ENCODE measurements at places on chromosomes 7 and 10.

DNA sequence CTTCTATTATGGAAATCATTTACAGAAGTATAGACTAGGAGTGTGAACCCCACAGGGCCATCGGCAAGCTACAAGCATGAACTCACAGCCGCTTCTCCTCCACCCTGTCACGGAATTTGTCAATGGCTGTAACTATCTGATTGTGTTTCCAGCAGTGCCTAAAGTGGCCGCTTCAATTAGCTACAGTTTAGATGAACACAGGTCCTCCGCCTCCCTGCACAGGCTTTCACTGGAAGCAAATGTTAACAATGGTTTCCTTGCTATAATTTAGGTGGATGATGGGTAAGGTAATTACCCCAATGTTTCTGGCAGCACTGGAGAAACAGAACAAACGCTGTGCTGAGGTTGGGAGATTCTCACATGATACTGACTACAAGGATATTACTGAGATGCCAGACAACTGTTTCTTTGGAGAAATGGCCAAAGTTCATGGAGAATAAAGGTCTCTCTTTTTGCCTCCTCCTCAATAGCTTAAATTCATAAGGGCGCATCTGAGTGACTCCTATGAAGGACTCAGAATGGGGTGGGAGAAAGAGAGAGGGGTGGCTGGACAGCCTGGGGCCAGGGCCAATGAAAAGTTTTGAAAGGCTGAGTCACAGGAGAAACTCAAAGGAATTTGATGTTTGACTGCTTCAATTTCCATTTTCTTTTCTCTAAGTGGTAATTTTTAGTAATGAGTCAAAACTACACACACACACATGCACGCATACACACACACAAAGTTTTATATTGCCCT, 78.9 kb downstream of the SVIL start:
- no peak for DNase-seq

- peak; percentile 40 for DNase-seq
Observed at GRCh38 chr10:19788075-19788686, 28.1 kb upstream of the PLXDC2 start.

DNA sequence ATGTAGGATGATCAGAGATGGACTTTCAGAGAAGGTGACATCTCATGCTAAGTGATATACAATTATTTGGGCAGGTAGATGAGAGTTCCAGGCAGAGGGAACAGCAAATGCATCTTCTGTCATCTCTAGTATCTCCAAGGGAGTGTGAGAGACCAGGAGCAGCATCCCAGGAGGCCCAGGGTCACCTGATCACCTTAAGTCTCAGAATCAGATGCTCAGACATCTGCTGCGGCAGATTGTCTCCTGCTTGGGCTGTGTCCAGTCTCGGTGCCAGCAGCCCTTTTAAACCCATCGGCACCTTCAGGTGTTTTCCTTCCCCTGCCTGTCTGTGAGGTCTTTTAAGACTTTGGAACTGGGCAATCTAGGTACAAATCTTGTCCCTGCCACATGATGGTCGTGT, 690.6 kb downstream of the LRMDA start:
- no peak for DNase-seq

- DNase-seq = no peak
Observed at GRCh38 chr10:32002531-32002930, 53.7 kb downstream of the KIF5B start.

DNA sequence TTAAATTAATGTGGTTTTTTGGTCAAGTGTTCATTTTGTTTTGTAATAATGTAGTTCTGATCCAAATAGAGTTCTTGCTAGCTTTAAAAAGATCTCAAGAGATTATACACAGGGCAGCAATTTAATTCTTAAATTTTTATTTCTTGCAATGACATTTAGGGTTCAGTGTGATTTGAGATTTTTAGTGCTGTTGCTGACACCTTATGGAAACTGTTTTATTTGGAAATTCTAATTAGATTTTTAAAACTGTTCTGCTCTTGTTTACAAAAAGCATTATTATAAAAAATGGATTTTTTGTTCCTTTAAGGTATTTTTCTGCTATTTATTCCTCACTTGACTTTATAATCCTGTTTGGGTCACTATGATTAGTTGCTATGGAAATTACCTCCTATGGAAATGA, 72.1 kb downstream of the RTKN2 start:
- DNase-seq = no peak

DNA sequence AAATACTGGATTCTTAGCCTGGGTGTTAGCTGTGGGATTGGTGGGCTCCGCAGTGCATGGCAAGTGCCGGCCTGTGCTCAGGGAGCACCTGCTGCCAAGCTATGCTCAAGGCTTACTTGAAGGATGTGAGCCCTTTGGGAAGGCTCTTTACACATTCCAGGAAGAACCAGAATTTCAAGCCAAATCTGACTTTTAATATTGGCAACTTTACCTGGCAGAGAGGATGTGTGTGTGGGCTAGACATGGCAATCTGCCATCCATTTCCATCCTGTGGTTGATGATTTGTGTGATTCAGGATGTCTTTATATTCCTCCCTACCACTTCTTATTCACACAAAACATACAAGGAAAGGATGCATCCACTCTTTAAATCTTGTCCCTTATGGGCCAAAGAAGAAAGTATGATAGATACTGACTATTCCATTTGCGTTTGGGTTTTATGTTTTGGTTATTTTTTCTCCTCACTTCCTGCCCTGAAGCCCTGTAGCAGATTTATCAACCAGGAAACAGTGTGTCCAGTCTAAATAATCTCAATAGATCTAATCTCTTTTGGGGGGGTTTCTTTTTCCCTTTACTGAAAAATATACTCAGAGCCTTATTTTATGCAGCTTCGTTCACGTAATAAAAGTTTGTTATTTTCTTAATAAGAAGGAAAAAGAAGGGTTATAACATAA, 247.1 kb downstream of the COBL start:
- DNase-seq = peak; percentile 92

DNA sequence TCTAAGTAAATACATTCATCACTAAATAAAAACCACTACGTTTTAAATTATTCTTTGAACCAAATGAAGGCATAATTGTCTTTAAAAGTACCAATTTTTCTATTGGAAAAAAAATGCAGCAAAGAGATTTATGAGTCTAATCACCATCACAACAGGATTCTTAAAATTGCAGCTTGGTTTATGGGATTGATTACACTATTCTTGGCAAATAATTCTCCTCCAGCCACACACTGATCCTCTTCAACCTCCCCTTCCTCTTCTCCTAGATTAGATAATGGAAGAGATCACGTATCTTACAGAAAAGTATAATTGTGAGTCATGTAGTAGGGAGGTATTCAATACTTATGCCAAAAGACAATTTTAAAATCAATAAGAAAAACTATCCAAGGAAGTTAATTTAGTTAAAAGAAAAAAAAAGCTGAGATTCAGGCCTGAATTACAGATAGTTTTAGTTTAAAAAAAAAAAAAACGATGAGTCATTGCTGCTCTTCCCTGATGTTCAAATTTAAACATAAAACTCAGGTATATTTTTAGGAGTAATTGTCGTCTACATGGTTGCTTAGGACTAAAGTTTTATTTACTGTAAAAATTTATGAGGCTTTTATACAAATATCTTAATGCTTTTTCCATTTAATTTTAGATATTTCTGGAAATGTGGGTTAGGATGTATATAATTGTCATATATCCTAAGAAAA, 133.7 kb upstream of the CDK1 start:
- no peak for DNase-seq

DNA sequence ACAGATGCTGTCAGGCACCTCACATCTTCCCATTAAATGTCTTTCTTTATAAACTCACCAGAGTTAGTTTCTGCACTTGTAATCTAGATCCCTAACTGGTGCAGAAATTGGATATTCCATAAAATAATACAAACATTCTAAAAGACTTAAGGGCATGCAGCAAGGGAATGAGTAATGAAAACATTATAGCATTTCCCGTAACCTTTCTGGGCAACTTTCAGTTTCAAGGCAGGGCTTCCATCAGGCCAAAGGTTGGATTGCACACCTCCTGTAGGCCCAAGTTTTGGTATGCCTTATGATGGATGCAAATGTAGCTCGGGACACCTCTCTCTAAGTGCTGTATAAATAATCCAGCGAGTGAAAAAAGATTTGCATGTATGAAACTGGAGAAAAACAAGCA, 129.9 kb upstream of the LYZL2 start:
- DNase-seq = peak; percentile 49

DNA sequence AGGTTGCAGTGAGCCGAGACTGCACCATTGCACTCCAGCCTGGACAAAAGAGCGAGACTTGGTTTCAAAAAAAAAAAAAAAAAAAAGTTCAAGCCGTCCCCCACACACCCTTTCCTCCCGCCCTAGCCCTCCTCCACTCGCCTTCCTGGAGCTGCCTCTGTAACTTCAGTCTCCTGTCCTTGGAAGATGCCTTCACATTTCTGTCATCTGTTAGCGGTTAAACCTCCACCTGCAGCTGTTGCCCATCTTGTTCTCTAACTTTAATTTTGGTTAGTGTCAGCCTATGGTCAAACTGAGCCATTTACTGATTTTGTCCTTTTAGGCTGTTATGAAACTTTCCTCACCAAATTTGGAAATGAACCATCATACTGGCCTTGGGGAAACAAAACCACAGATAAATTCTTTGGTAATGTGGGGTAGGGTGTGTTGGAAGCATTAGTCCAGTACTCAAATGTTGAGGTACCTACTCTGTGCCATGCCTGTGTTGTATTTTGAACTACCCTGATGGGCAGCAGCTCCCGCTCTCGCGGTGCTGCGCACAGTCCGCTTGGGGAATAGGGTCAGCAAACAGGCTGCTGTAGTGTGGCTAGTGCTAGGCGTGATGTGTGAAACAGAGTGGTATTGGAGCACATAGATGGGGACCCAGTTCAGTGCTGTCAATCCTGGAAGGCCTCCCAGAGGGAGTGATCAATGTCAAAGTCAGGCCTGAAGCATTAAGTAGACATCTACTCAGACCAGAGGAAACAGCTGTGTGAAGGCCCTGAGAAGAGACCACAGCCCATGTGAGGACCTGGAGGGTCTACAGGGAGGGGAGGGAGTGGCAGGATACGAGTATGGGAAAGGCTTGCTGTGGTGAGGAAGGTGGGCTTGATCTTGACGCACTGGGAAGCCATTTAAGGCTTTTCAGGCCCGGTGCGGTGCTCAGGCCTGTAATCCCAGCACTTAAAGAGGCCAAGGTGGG, 26.9 kb downstream of the SFXN4 start:
- DNase-seq = no peak

DNA sequence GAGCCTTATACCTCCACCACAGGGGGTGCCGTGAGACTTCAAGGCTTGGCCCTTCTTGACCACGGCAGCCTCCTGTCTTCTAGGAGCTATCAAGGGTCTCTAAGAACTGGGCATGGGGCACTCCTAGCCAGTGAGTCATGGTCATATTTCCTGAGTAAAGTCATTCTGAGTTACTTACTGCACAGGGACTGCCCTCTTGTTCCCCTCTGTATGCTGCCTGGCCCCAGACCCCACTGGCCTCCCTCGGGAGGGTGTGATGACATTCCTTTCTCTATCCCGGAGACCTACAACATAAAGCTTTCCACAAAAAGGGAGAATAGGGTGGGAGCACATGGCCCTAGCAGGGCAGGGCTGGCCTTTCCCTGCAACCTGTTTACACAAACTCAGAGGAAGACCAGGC, 21.4 kb downstream of the DPCD start:
- peak; percentile 24 for DNase-seq

DNA sequence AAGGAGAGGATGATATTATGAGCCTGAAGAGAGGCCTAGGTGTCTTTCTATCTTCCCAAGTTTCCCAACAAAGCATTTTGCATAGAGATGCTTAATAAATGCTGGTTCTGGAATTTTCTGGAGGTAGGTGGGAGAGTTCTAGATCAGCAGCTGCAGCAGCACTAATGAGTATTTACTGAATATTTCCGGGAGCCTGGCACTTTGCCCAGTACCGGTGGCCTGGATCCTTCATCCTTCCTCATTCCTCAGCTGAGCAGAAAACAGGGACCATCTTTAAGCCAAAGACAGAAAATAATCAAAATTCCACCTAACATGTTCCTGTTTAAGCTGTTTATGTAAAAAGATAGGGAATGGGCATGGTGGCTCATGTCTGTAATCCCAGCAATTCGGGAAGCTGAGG, 813.2 kb upstream of the AUTS2 start:
- DNase-seq = no peak

GRCh38 chr7:7125963-7126362, 56.4 kb upstream of the C1GALT1 start:
- no peak for DNase-seq
